ENCODE measurements at places on chromosomes 12 and 14. TPM values are rescaled to one million over a fixed set of nuclear protein-coding genes. Genes with fewer than 3 reads are reported as not detected.

The RD3L gene
- not detected for total RNA-seq

DNA sequence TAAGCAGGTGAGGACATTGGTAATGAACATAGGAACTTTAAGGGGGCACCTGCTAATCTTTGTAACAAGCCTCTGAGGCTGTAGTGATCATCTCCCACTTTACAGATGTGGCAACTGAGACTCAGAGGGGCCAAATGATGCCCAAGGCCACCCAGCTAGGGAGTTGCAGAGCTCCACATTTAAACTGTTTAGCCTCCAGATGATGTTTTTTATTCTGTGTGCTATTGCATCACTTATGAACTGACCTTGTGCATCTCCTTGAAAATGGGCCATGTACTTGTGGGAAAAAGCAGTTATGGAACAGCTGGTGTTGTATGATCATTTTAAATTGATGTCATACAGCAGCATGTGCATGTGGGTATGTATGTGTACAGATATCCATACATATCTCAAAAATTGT, 41.4 kb downstream of the TPCN1 start:
- H3K4me1 ChIP-seq: peaks cover 38% of the 10 kb centered on the region
- no peak overlapping the region for H3K4me3 ChIP-seq
- H3K27me3 ChIP-seq: no peaks in the 10 kb centered on the region
- H3K36me3 ChIP-seq: peaks cover 26% of the 10 kb centered on the region

DNA sequence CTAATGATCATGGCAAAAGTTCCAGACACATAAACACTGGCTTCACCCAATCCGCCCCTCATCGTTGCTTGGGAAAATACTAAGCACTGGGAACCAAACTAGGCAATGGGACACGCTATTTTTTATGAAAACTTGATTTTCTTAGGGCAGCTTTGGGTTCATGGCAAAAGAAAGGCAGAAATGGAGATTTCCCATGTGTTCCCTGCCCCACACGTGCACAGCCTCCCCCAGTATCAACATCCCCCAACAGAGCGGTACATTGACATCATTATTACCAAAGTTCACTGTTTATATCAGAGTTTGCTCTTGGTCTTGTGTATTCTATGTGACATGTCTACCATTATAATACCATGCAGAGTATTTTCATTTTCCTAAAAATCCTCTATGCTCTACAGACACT, 71.0 kb downstream of the DBX2 start:
- no peaks in the 10 kb centered on the region for H3K36me3 ChIP-seq
- no peak overlapping the region for H3K27ac ChIP-seq
- no peaks in the 10 kb centered on the region for H3K4me1 ChIP-seq
- H3K4me3 ChIP-seq: no peak overlapping the region
- H3K27me3 ChIP-seq: no peaks in the 10 kb centered on the region
- DNase-seq: no peak

- H3K27ac ChIP-seq: no peak overlapping the region
- DNase-seq: no peak
- no peak overlapping the region for H3K4me3 ChIP-seq
- peaks cover 5% of the 10 kb centered on the region for H3K4me1 ChIP-seq
- no peaks in the 10 kb centered on the region for H3K27me3 ChIP-seq
These were observed 1.8 kb downstream of the AKAP5 start for GRCh38 chr14:64467101-64467500.

- DNase-seq: no peak
- H3K4me1 ChIP-seq: peaks cover 7% of the 10 kb centered on the region
- no peak overlapping the region for H3K4me3 ChIP-seq
These were observed 22.2 kb upstream of the C12orf71 start for GRCh38 chr12:27104546-27104945.

DNA sequence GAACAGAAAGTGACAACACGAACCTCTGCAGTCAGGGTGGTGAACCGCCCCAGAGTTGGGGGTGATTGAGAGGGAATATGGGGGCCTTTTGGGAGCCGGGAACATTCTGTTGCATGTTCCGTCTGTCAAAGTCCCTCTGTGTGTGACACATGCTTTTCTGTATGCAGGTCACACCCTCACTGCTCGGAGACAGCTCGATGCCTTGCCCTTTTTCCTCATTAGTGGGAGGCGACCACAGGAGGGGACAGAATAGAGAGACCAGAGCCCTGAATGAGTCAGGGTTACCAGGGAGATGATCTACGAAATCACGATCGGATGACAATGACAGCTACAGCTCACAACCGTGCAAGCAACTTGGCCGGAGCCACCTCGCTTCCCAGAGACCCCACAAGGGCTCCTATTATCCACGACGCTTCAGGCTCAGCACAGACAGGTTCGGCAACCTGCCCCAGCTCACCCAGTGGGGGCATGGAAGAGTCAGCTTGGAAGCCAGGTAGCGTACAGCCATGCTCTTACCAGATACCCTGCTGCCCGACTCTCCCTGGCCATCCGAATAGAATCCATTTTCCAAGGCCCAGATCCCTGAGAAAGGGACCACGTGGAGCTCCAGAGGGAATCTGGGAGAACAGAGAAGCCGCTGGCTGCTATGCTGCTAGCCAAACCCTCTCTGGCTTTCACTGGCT, 38.8 kb downstream of the TESC start:
- H3K27ac ChIP-seq: no peak overlapping the region
- H3K36me3 ChIP-seq: no peaks in the 10 kb centered on the region

DNA sequence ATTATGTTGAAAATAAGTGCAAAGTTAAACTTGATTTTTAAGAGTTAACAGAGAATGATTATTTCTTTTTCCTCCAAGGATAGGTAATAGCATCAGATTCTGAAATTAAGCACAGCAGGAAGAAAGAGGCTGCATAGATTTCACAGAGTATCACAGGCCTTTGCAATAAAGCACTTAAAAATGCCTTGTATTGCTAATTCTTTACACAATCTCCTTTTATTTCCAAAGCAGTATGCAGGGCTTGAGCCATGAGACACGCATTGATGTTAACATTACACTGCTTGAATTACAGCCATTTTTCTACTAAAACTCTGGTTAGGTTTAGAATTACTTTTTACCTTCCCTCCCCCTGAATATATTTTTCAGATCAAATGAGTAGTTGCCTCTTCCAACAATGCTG, 398.3 kb downstream of the BCAT1 start:
- H3K27me3 ChIP-seq: no peaks in the 10 kb centered on the region
- H3K4me1 ChIP-seq: no peaks in the 10 kb centered on the region
- H3K4me3 ChIP-seq: no peak overlapping the region
- no peaks in the 10 kb centered on the region for H3K36me3 ChIP-seq

DNA sequence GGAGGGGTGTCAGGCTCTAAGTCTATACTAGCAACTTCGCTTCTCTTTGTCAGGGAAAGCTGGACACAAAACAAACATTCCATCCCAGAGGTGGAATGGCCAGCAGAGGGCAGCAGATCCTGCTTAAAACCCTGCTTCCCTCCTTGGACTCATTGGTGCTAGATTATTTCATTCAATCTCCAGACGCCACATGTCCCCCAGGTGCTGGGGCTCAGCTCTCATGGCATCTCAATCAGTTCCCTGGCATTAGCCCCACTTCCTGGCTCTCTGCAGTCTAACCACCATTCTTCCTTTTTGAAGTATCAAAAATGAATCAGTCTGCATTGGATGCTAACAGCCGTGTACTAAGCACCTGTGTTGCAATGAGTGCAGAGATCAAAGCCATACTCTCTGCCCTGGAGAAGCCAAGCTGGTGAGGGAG, 8.1 kb upstream of the PPP1R1A start:
- H3K36me3 ChIP-seq: no peaks in the 10 kb centered on the region
- H3K27me3 ChIP-seq: no peaks in the 10 kb centered on the region
- H3K27ac ChIP-seq: no peak overlapping the region
- no peaks in the 10 kb centered on the region for H3K4me1 ChIP-seq

GRCh38 chr12:30939234-30939633, 12.7 kb downstream of the TSPAN11 start:
- no peaks in the 10 kb centered on the region for H3K4me1 ChIP-seq
- DNase-seq: no peak
- no peak overlapping the region for H3K4me3 ChIP-seq
- no peaks in the 10 kb centered on the region for H3K27me3 ChIP-seq
- no peaks in the 10 kb centered on the region for H3K36me3 ChIP-seq

DNA sequence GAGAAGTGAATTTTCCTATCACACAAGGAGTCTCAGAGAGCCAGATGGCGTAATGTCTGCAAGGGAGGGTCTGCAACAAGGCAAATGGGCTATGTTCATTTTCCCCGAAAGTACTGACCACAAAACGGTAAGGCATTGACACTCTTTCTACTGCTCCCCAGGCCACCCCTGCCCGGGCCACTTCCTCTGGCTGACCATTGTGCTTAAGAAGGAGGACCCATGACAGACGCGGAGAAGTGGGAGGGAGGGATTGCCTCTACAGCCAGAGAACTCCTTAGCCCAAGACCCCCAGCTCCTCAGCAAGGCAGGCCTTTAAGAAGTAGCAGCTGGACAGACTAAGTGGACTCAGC, 1.2 kb downstream of the NCKAP5L start:
- peaks cover 7% of the 10 kb centered on the region for H3K36me3 ChIP-seq
- H3K4me1 ChIP-seq: peaks cover 57% of the 10 kb centered on the region
- H3K27ac ChIP-seq: peak overlapping the region; percentile 93
